Activated naive CD8-positive, alpha-beta T cell treated with anti-CD3 and anti-CD28 coated beads for 36 hours (primary cell): ENCODE measurements at places on chromosomes 13 and 19.

DNA sequence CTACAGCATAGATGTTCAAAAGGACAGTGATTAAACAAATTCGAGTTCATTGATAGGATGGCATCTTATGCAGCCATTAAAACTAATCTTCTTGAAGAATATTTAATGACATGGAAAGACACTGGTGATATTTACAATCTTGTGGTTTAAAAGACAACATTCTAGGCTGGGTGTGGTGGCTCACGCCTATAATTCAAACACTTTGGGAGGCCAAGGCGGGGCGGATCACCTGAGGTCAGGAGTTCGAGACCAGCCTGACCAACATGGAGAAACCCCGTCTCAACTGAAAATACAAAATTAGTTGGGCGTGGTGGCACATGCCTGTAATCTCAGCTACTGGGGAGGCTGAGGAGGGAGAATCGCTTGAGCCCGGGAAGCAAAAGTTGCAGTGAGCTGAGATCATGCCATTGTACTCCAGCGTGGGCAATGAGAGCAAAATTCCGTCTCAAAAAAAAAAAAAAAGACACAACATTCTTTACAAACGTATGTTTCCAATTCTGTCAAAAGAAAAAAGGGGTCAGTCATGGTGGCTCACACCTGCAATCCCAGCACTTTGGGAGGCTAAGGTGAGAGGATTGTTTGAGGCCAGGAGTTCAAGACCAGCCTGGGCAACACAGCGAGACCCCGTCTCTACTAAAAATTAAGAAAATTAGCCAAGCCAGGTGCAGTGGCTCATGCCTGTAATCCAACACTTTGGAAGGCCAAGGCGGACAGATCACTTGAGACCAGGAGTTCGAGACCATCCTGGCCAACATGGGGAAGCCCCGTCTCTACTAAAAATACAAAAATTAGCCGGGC lies 2.5 kb upstream of the PAK4 start:
- no peak for DNase-seq

GRCh38 chr19:4523306-4524110 lies 5.2 kb upstream of the PLIN4 start:
- no peak for DNase-seq

GRCh38 chr13:45807520-45808099 lies 43.9 kb downstream of the SIAH3 start:
- DNase-seq: peak; percentile 2

DNA sequence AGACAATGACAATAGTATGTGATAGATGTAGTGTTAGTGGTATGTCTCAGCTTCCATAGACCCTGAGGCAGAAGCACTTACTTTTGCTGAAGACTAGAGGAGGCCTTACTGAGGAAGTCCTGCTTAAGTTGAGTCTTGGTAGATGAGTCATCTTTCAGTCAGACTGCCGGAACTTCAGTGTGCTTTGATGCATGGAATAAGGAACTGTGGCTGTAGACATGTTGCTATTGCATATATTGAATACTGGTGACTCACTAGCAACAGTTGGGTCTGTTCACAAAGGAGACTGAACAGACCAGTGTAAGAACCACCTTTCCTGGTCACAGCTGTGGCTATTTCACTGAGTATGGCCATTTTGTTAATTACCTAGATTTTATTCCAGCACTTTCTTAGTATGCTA lies 1000.6 kb downstream of the OLFM4 start:
- DNase-seq: no peak

DNA sequence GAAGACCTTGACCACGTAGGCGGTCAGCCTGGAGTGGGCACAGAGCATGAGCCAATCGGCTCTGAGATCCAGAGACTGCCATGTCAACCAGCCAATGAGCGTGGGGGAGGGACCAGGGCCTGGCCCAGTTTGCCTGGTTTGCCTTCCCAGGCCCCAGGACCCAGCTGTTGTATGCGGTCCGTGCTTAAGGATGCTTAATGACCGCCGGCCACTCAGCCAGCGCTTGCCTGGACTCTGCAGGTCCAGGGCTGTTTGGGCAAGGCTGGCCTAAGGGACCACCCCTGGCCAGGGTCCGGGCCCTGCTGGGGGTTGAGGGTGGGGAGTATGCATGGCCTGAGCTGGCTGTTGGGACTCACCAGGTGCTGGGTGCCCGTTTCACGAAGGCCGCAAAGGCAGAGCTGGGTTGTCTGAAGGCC lies 23.1 kb upstream of the TNFSF14 start:
- no peak for DNase-seq

- DNase-seq: peak; percentile 87
These were observed 1.3 kb upstream of the KCNC3 start for GRCh38 chr19:50330365-50331078.
